ENCODE measurements at places on chromosomes 16 and 17.

DNA sequence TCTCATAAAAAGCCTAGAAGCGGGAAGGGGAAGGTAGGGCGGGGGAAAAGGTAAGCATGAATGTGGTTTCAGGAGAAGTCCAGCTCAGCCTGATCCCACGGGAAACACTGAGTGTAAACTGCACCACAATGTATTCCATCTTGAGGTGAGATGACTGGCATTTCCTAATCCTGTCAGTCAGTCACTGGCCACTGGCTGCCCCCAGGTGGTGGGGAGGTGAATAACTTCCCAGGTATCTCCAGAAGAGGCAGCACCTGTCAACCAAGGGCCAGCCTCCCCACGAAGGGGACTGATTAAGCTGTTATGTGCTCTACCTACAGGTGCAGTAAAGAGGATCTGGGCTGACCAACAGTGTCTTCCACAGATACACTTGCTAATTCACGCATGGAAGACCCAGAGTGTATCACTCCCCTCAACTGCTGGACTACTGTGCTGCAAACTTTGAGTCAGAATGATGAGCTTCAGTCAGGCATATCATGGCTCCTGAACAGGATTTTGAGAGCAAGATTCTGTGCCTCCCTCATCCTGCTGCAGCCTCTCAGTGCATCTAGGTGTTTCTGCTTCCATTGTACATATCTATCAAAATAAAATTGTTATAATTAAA is 108.5 kb upstream of the CCL2 start:
- no peak overlapping the region for H3K27ac ChIP-seq
- DNase-seq, result peak; percentile 20
- no peaks in the 10 kb centered on the region for H3K36me3 ChIP-seq
- H3K27me3 ChIP-seq, result no peaks in the 10 kb centered on the region
- no peaks in the 10 kb centered on the region for H3K4me1 ChIP-seq

GRCh38 chr17:14746822-14747602 is 446.1 kb downstream of the HS3ST3B1 start:
- no peak overlapping the region for H3K4me3 ChIP-seq
- H3K36me3 ChIP-seq, result no peaks in the 10 kb centered on the region
- no peaks in the 10 kb centered on the region for H3K27me3 ChIP-seq

DNA sequence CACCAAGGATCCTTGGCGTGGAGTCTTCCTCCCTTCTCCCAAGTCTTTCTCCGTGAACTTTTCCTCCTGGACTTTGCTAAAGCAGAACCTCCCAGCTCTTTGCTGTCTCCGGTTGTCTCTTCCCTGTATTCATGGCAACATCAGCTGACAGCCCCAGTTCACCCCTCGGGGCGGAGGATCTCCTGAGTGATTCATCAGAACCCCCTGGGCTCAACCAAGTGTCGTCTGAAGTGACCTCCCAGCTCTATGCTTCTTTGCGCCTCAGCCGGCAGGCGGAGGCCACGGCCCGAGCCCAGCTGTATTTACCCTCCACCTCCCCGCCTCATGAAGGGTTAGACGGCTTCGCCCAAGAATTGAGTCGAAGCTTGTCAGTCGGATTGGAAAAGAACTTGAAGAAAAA is 943 bp downstream of the CNTROB start:
- DNase-seq, result peak; percentile 59
- H3K36me3 ChIP-seq, result peaks cover 18% of the 10 kb centered on the region
- peak overlapping the region; percentile 70 for H3K4me3 ChIP-seq
- no peaks in the 10 kb centered on the region for H3K4me1 ChIP-seq
- H3K27ac ChIP-seq, result peak overlapping the region; percentile 81

GRCh38 chr16:49581630-49582298 is 208.2 kb downstream of the C16orf78 start:
- H3K36me3 ChIP-seq, result no peaks in the 10 kb centered on the region
- H3K27ac ChIP-seq, result no peak overlapping the region
- no peaks in the 10 kb centered on the region for H3K27me3 ChIP-seq
- H3K4me3 ChIP-seq, result no peak overlapping the region
- DNase-seq, result no peak
- no peaks in the 10 kb centered on the region for H3K4me1 ChIP-seq

DNA sequence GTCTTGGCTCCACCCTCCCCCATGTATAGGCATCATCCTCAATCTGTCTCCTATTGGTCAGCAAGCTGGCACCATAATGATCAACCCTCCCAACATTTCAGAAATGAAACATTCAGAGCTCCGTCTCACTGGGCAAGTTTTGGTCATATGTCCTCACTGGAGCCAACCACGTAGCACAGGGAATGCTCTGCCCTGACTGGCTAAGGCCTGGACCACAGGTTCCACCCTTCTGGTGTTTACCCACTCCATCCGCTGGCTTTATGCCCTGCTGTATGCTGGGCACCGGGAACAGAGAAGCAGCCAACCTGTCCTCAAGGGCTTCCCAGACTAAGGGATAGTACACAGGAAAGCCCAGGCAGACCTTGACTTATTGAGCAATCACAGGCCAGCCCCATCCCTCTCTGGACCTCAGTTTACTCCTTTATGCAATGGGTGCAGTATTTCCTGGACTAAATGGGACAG is 20.5 kb downstream of the MYO15A start:
- H3K4me3 ChIP-seq, result no peak overlapping the region
- H3K36me3 ChIP-seq, result no peaks in the 10 kb centered on the region
- no peak overlapping the region for H3K27ac ChIP-seq
- DNase-seq, result no peak
- no peaks in the 10 kb centered on the region for H3K4me1 ChIP-seq

- no peaks in the 10 kb centered on the region for H3K4me1 ChIP-seq
- no peaks in the 10 kb centered on the region for H3K27me3 ChIP-seq
- DNase-seq, result no peak
- H3K27ac ChIP-seq, result no peak overlapping the region
- no peak overlapping the region for H3K4me3 ChIP-seq
Observed at GRCh38 chr16:51201604-51202003, 50.5 kb upstream of the SALL1 start.

GRCh38 chr17:81427173-81428120 is 32.2 kb downstream of the BAHCC1 start:
- H3K27me3 ChIP-seq, result no peaks in the 10 kb centered on the region
- peaks cover 16% of the 10 kb centered on the region for H3K4me1 ChIP-seq
- DNase-seq, result no peak
- no peaks in the 10 kb centered on the region for H3K36me3 ChIP-seq

- H3K4me3 ChIP-seq, result no peak overlapping the region
- peaks cover 36% of the 10 kb centered on the region for H3K36me3 ChIP-seq
- H3K4me1 ChIP-seq, result peaks cover 9% of the 10 kb centered on the region
- DNase-seq, result no peak
- H3K27me3 ChIP-seq, result no peaks in the 10 kb centered on the region
- H3K27ac ChIP-seq, result no peak overlapping the region
Observed at GRCh38 chr16:69111876-69112230, 6.4 kb downstream of the HAS3 start.

- H3K36me3 ChIP-seq, result no peaks in the 10 kb centered on the region
- no peaks in the 10 kb centered on the region for H3K4me1 ChIP-seq
- no peak for DNase-seq
- H3K27me3 ChIP-seq, result no peaks in the 10 kb centered on the region
- no peak overlapping the region for H3K4me3 ChIP-seq
Observed at GRCh38 chr16:56807011-56807675, 57.9 kb upstream of the SLC12A3 start.

GRCh38 chr17:47935961-47936360 is 5.4 kb upstream of the PNPO start:
- H3K4me3 ChIP-seq, result no peak overlapping the region
- H3K27ac ChIP-seq, result no peak overlapping the region

DNA sequence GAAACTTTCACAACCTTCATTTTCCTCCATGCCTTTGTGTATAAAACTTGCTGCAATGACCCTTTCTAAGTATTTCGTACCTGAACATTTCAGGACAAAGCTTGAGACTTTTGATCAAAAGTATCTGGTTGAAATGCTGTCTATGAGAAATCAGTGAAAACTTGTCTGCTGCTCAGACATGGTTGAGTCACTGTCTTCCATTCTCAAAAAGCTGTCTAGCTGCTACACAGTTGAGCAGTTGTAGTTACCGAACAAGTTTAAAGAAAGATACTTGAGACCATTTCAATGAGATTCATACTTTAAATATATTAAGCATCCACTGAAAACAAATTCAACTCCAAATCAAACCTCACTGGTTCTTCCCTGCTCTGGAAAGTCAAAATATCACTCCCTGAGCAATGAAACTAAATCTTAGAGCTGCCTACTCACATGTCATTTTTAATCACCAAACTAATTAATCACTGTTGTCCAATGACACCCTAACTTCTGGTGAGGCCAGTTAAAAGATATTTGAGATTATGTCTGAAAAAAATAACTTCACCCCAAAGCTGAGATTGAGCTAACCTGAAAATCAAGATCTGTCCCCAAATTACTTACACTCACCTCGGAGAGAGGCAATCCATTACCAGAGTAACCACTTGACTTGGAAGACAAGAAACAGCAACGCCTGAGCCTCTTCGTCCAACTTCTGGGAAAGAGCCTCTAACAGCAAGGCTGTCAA is 488 bp downstream of the TMEM100 start:
- H3K4me1 ChIP-seq, result no peaks in the 10 kb centered on the region
- H3K4me3 ChIP-seq, result peak overlapping the region; percentile 16
- peak overlapping the region; percentile 82 for H3K27ac ChIP-seq

DNA sequence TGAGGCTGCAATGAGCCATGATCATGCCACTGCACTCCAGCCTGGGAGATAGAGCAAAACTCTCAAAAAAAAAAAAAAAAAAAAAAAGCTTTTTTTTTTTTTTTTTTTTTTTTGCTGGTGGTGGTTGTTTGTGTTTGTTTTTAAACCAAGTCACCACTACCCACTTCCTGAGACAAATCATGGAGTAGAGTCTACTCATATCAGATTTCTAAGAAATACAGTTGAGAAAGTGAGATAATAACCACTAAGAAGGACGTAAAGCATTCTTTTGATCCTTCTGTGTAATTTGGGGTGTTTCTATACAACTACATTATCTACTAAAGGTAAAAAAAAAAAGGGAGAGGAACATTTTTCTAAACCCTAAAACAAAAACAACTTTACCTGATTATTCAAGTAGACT is 38.0 kb downstream of the AXIN2 start:
- H3K27me3 ChIP-seq, result no peaks in the 10 kb centered on the region
- DNase-seq, result no peak
- no peak overlapping the region for H3K27ac ChIP-seq
- no peaks in the 10 kb centered on the region for H3K36me3 ChIP-seq

- DNase-seq, result no peak
- peaks cover 4% of the 10 kb centered on the region for H3K4me1 ChIP-seq
- no peaks in the 10 kb centered on the region for H3K27me3 ChIP-seq
- no peak overlapping the region for H3K4me3 ChIP-seq
Observed at GRCh38 chr17:76670020-76670717, 26.6 kb upstream of the ST6GALNAC1 start.

GRCh38 chr16:29862884-29863668 is at the start of gene CDIPT:
CDIPT (minus strand) TSS chr16:29863226; CDS start chr16:29862857, 369 bp downstream.
- no peaks in the 10 kb centered on the region for H3K27me3 ChIP-seq
- H3K4me1 ChIP-seq, result peaks cover 10% of the 10 kb centered on the region
- H3K27ac ChIP-seq, result peak within 1 kb of the TSS; percentile 90
- no peaks in the 10 kb centered on the region for H3K36me3 ChIP-seq

DNA sequence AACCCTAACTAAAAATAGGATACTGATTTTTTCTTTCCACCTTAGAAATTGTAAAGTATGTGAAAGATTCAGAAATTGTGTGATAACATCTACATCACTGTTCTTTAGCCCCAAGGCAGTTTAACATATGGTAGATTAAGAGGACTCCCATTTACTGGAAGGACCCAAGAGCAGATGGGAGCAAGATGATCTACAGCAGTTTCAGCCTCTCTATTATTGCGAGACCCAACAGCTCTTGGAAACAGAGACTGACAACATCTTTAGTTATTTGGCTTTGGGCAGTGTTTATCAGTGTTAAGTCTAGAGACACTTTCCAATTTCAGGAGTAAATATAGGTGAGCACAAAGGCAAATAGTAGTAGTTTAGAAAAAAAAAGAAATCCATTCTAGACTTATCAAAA is 124.9 kb upstream of the CORO6 start:
- no peaks in the 10 kb centered on the region for H3K27me3 ChIP-seq
- DNase-seq, result no peak
- H3K36me3 ChIP-seq, result no peaks in the 10 kb centered on the region
- H3K27ac ChIP-seq, result no peak overlapping the region
- peaks cover 22% of the 10 kb centered on the region for H3K4me1 ChIP-seq
- H3K4me3 ChIP-seq, result no peak overlapping the region

GRCh38 chr17:40699371-40699770 is 4.2 kb downstream of the KRT24 start:
- no peak overlapping the region for H3K4me3 ChIP-seq
- no peaks in the 10 kb centered on the region for H3K36me3 ChIP-seq
- DNase-seq, result no peak
- H3K27me3 ChIP-seq, result no peaks in the 10 kb centered on the region
- no peak overlapping the region for H3K27ac ChIP-seq
- no peaks in the 10 kb centered on the region for H3K4me1 ChIP-seq

DNA sequence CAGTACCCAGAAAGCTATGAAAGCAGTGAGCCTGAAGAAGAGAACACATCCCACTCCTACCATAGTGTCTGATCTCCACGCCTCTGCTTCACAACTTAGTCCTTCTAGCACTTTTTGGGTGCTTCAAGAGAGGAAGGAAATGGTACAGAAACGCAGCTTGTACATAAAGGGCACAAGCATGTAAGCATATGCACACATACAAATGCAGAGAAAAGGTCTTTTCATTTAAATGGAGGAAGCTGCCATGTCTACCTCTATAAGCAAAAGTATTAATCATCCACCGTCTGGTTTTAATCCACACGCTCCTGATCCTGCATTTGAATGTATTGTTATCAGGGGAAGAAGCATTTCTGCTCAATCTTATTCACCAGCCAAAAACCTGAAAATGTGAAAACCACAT is 100.7 kb downstream of the HIC1 start:
- H3K36me3 ChIP-seq, result no peaks in the 10 kb centered on the region
- H3K27me3 ChIP-seq, result no peaks in the 10 kb centered on the region
- no peak overlapping the region for H3K27ac ChIP-seq
- H3K4me3 ChIP-seq, result no peak overlapping the region
- no peaks in the 10 kb centered on the region for H3K4me1 ChIP-seq

DNA sequence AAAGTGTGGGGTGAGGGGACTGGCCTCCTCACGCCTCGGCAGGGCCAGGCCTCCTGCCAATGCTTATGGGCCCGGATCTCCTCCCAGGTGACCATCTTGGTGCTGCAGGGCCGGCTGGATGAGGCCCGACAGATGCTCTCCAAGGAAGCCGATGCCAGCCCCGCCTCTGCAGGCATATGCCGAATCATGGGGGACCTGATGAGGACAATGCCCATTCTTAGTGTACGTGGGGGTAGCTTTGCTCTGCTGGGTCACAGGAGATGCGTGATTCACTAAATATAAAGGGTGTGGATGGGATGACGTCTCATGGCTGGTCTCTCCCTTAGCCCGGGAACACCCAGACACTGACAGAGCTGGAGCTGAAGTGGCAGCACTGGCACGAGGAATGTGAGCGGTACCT is 19.5 kb downstream of the NUP85 start:
- no peak overlapping the region for H3K4me3 ChIP-seq
- DNase-seq, result no peak
- no peaks in the 10 kb centered on the region for H3K36me3 ChIP-seq
- H3K27ac ChIP-seq, result no peak overlapping the region

GRCh38 chr17:59620064-59620359 is 317 bp downstream of the CLTC start:
- H3K27me3 ChIP-seq, result no peaks in the 10 kb centered on the region
- H3K4me1 ChIP-seq, result peaks cover 46% of the 10 kb centered on the region
- no peak for DNase-seq
- H3K4me3 ChIP-seq, result peak overlapping the region; percentile 96
- peak overlapping the region; percentile 94 for H3K27ac ChIP-seq

GRCh38 chr16:69830534-69831211 is 68.5 kb downstream of the WWP2 start:
- no peaks in the 10 kb centered on the region for H3K36me3 ChIP-seq
- no peak overlapping the region for H3K4me3 ChIP-seq
- DNase-seq, result no peak

- peaks cover 43% of the 10 kb centered on the region for H3K36me3 ChIP-seq
- H3K27ac ChIP-seq, result no peak overlapping the region
- no peak for DNase-seq
- H3K27me3 ChIP-seq, result no peaks in the 10 kb centered on the region
- no peaks in the 10 kb centered on the region for H3K4me1 ChIP-seq
Observed at GRCh38 chr17:81457917-81458555, 54.6 kb downstream of the ACTG1 start.

Data from Peyer's patch (tissue), 4 donors.